Natural killer cell (primary cell): ENCODE measurements at places on chromosomes 4 and X. TPM values are rescaled to one million over a fixed set of nuclear protein-coding genes. Genes with fewer than 3 reads are reported as not detected.

GRCh38 chrX:12779534-12779933 is 11.7 kb upstream of the PRPS2 start:
- H3K4me3 ChIP-seq = no peak overlapping the region
- no peaks in the 10 kb centered on the region for H3K27me3 ChIP-seq
- DNase-seq = no peak
- H3K4me1 ChIP-seq = no peaks in the 10 kb centered on the region
- H3K27ac ChIP-seq = no peak overlapping the region

The USP38 gene
- total RNA-seq = 35.6 TPM

DNA sequence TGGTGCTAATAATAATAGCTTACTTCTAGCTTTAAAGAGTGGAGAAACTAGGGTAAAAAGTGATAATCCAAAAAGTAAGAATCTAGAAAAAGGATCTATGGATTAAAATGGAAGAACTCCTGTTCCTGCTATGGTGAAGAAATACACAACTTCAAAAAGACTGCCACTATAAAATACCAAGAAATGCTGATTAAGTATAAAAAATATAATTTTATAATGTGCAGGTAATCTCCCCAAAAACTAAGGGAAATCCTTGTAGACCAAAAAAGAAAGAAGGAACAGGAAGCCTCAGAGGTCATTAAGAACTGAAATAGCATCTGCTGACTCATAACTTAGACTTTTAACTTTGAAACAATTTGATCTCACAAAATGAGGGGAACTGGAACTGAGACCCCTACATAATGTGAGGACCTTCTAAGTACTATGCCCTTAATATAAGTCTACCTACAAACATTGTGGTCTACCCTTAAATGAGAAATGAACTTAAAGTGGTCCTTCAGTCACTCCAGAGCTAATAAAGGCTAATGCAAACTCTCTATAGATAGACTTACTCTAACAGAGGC is 50.6 kb upstream of the SRPX start:
- no peak overlapping the region for H3K27ac ChIP-seq
- no peaks in the 10 kb centered on the region for H3K4me1 ChIP-seq
- no peaks in the 10 kb centered on the region for H3K27me3 ChIP-seq
- DNase-seq = no peak

The ADH1B gene
- total RNA-seq = not detected

The NUDT6 gene
- 4.1 TPM for total RNA-seq

GRCh38 chr4:111454961-111455360 is 690.3 kb upstream of the FAM241A start:
- H3K36me3 ChIP-seq = no peaks in the 10 kb centered on the region
- H3K27ac ChIP-seq = no peak overlapping the region
- H3K4me3 ChIP-seq = no peak overlapping the region
- H3K4me1 ChIP-seq = no peaks in the 10 kb centered on the region
- no peak for DNase-seq
